Activated T-cell treated with anti-CD3 and anti-CD28 coated beads, Interleukin-2, amount 50 U/mL, for 1 hour (primary cell): ENCODE measurements at places on chromosomes 3 and 15.

DNA sequence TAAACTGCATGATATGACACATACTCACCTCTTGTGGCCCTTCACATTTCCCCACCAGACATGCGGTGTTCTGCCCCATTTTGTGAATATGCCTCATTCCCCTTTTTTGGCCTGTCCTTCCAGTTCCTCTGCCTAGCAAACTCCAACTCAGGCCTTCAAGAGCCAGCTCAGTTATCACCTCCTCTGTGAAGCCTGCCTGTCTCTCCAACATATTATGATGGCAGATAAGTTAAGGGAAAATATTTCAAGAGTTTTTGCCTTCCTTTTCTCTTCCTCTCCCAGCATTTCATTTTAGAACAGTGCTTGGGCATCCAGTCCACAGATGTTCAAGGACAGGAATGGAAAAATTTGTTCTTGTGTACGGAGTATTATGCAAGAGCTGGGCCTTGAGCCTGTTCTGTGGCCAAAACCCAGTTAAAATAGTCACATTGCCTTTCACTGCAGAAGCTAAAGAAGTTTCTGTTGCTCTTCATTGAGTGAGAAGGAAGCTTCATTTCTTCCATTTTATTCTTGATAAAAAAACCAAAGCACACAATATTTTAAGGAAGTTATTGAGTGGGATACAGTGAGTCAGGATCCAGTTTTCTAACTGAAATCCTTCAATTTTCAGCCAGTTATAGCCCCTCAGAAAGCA lies 192.0 kb downstream of the GHSR start:
- DNase-seq, result no peak

DNA sequence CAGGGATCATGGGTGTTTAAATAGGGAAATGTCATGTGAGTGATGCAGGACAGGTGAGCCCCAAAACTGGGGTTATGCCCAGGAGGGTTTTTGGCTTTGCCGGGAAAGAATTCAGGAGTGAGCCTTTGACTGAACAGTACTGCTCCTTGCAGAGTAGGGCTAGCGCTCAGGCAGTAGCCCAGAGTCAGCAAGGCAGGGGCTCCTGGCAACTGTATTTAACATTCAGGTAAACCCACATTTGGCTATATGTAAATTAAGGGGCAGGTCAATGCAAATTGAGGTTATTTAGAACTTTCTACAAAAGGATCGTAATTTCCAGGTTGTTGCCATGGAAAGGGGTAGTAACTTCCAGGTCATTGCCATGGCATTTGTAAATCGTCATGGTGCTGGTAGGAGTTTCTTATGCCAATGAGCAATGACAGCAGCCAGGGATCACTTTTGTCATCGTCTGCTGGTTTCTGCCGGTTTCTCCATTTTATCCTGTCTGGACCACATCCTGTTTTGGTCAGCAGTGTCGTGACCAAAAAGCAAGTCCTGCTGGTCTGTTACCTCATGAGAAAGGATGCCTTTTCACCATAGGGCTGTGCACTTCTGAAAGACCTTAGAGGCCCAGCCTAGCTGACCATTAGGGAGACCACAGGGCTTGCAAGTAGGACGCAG lies 24.3 kb downstream of the MTHFS start:
- no peak for DNase-seq

GRCh38 chr3:129973853-129974563 lies 512 bp upstream of the TRH start:
- no peak for DNase-seq

- no peak for DNase-seq
These were observed 152.0 kb downstream of the EPHA6 start for GRCh38 chr3:96966181-96966929.

DNA sequence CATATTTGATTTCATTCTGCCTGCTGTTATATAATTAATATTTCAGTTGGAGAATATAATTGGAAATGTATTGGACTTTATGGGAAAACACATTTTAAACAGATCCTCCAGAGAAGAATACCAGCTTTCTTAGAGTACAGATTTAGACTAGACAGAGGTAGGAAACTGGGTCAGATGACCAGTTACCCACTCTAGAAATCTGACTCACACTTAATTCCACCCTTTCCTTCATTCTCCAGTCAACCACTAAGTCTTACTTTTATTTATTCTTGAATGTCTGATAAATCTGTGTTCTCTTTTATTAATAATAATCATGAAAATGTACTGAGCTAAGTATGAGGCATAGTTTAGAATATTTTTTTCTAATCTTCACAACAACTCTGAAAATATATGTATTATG lies 110.7 kb downstream of the LRRC49 start:
- no peak for DNase-seq
